ENCODE measurements at places on chromosomes 4 and X. TPM values are rescaled to one million over a fixed set of nuclear protein-coding genes. Genes with fewer than 3 reads are reported as not detected.
A peak's percentile ranks its signal among the peaks of the same experiment; 100 is the strongest.

DNA sequence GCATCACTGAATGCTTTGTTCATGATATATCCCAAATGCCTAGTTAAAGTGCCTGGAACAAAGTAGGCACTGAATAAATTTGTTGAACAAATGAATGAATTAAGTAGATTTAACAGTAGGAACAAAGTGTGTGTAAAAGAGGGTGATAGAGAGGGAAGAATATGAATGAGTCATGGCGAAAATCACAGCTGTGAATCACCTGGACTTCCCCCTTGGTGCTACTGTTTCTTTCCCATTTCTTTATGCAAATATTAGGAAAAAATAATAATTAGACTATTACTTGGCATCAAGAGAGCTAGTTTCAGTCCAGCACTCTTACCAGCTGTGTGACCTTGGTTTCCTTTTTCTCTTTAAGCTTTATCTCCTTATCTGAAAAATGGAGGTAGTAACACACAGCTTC, 9.2 kb downstream of the SPIN3 start:
- no peak for DNase-seq

- DNase-seq: no peak
Measured at GRCh38 chr4:6342530-6343293, 73.1 kb downstream of the WFS1 start.

- DNase-seq: no peak
Measured at GRCh38 chr4:145093638-145094037, 4.4 kb downstream of the ANAPC10 start.

GRCh38 chr4:42656679-42656943, 294 bp downstream of the ATP8A1 start:
- DNase-seq: peak; percentile 31

- DNase-seq: no peak
Measured at GRCh38 chr4:184959786-184960185, 58.5 kb upstream of the HELT start.

- no peak for DNase-seq
Measured at GRCh38 chrX:83008415-83008814, 499.7 kb upstream of the POU3F4 start.

- DNase-seq: no peak
Measured at GRCh38 chr4:70783096-70783495, 56.6 kb downstream of the GRSF1 start.

- DNase-seq: no peak
Measured at GRCh38 chr4:15771216-15772058, 6.7 kb upstream of the CD38 start.

DNA sequence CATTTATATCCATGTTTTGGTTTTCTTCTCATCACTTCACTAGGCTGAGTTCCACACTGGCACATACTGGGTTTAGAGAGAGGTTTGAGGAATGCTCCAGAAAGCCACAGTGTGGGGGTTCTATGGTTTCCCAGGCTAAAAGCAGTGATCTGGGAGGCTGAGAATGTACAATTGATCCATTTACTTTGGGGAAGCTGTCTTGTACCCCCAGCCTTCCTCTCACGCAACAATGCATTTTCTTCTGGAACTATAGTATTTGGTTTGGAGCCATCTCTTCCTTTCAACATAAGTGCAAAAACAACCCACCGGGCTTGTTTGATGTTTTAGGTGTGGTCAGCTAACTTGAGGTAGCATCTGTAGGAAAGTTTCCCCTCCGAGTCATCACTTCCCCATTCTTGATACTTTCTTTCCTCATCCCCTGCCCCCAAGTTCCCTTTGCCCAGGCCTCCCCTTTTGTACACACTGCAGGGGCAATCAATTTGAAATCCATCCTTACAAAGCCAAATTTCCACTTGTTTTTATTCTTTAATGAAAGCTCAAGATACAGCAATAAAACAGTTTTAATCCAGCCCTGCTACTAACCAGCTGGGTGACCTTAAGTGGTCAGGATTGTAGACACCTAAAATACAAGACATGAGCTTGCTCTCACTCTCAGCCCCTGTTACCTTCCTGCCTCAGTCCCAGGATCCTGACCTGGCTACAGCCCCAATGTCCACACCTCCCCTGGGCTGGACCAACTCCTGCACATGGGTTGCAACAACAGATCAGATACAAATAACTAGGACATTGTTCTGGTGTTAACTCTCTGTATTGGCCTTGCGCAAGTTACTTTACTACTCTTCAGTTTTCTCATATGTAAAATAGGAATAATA, 109.2 kb downstream of the FHDC1 start:
- no peak for DNase-seq

The SOWAHD gene
- 0.66 TPM for polyA plus RNA-seq
